Suppressor macrophage treated with lipopolysaccharide for 4 hours (primary cell): ENCODE measurements at places on chromosomes 6 and 20.
A peak's percentile ranks its signal among the peaks of the same experiment; 100 is the strongest.

DNA sequence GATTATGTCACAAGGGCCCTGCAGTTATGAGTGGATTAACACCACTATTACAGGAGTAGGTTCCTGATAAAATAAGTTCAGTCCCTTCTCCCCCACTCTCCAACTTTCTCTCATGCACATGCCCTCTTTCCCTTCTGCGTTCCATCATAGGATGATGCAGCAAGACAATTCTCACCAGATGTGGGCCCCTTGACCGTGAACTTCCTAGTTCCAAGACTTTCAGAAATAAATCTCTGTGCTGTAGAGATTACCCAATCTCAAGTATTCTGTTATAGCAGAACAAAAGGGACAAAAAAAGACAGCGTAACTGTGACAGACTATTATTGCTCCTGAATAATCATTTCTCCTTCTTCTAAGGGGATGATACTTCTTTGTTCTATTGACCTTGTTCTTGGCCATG is 33.8 kb upstream of the TMEM244 start:
- peak; percentile 77 for DNase-seq

- DNase-seq, result no peak
Observed at GRCh38 chr20:21920211-21920610, 214.7 kb downstream of the PAX1 start.

DNA sequence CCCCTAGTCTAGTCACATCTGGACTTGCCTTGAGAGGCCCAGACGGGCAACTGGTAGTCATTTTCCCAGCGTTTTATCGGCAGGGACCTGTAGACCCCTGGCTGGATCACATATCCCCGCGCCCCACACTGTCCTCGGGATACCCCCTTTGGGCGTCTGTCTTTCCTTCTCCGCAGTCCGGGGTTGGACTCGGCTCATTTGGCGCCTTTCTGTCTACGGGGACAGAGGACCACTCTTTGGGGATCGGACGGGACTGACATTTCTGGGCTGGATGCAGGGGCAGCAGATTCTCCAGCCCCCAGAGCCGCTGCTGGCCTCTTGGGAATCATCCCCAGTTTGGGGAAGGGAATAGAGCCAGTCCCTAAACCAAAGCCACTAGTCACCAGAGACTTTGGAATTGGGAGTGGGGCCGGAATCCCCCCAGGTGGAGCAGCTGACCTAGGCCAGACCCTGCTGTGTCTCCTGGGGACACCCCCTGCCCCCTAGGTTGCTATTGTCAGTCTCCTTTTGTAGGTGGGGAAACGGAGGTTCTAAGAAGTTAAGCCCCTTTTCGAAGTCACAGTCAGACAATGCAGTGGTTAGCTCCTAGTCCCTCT is 734 bp downstream of the FAM110A start:
- DNase-seq, result no peak

DNA sequence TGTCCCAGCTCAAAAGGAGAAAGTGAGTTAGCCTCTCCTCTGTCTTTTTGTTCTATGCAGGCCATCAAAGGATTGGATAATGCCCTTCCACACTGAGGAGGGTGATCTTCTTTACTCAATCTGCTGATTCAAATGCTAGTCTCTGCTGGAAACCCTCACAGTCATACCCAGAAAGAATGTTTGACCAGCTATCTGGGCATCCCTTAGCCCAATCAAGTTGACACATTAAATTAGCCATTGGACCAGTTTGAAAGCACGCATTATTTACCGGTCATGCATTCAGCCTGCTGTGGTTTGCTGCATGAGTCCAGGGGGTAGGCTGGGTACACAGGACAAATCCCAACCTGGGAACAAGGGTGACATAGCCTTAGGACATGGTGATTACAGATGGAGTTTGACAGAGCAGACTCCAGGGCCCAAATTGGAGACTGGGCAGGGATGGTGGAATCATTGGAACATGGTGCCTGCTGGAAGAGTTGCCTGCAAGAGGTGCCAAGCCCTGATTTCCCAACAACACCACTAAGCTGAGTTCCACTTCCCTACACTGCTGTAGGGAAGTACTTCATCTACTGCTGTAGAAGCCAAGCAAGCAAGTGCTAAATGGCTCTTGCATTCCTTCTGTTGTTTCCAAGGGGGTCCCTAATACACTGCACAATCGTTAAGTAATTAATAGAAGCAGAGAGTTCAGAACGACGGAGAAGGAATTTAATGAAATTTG is 87.7 kb downstream of the RNF182 start:
- peak; percentile 51 for DNase-seq

- no peak for DNase-seq
Observed at GRCh38 chr6:150521482-150521881, 78.2 kb upstream of the PLEKHG1 start.

DNA sequence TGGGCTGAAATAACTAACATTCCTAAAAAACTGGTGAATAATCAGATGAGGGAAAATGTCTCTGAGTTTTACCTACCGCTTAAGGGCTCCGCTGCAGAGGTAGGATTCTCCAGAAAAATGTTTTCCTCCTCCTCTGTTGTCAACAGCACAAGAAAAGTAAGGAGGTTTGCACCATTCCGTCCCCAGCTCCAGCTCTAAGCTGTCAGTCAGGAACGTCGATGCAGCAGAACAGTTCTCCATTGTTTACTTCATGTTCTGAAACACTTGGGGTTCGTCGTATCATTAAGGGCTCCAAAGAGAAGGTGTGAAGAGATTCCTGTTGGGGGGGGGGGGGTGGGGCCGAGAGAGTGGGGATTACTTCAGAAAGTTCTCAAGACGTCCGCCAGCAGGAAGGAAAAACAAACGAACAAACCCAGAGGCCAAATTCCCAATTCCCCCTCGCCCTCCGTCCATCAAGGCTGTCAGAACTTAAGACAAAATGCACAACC is 734 bp downstream of the MMS22L start:
- peak; percentile 2 for DNase-seq

GRCh38 chr6:23097566-23097965 is 528.2 kb downstream of the HDGFL1 start:
- DNase-seq, result no peak

DNA sequence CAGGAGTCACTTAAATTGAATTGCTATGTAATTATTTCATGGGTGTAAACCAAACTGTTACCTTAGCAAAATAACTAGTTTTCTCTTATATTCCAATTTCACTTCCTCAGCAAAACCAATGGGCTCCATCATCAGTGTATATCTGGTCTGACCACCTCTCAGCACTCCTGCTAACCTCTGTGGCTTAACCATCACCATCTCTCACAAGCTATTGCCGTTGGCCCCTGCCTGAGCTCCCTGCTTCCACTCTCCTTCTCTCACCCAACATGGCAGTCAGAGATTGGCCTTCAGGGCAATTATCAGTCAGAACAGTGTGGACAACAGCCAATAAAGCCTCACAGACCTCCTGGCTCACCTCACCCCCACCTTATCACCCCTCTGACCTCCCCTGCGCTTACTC is 124.0 kb downstream of the CARMIL1 start:
- DNase-seq, result no peak

GRCh38 chr6:107692351-107692750 is 131.8 kb downstream of the SCML4 start:
- DNase-seq, result no peak

GRCh38 chr6:163828038-163828795 is 413.7 kb downstream of the QKI start:
- DNase-seq, result no peak

- DNase-seq, result no peak
Observed at GRCh38 chr6:51456282-51456681, 631.1 kb downstream of the PKHD1 start.

GRCh38 chr6:21633511-21634109 is 40.1 kb downstream of the SOX4 start:
- DNase-seq, result no peak

- no peak for DNase-seq
Observed at GRCh38 chr6:119284861-119285521, 64.6 kb downstream of the MAN1A1 start.

DNA sequence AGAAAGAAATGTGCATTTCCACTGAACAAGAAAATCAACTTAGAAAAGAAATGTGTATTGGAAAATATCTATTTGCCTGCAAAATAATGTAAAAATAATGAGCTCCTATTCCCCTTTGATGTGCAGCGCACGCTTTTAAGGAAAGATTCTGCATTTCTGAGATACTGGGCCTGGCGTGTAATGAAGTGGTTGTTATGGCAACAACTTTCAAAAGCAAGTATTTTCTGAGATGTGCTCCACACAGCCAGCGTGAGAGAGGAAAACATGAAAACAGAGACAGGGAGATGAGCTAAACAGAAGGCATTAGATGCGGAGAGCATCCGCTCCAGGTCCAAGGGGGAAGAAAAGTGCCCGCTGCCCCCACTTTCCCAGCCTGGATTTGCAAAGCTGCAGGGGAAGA is 39.1 kb upstream of the GTSF1L start:
- no peak for DNase-seq

GRCh38 chr6:161921602-161922395 is 647.9 kb upstream of the AGPAT4 start:
- DNase-seq, result peak; percentile 3

DNA sequence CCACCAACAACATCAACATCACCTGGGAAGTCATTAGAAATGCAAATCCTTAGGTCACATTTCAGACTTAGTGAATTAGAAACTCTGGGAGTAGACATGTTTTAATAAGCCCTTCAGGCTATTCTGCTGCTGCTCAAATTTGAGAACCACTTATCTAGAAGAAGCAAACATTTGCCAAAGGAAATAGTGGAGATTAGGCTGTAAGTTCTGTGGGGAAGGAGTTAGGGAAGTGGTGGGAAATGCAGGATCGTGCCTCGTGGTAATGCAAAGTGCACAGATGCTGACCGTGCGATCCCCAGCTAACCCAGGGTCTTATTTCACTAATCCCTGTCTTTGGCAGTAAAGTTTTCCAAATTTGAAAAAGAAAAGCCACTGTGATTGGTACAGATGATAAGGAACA is 328.5 kb downstream of the EPM2A start:
- no peak for DNase-seq

DNA sequence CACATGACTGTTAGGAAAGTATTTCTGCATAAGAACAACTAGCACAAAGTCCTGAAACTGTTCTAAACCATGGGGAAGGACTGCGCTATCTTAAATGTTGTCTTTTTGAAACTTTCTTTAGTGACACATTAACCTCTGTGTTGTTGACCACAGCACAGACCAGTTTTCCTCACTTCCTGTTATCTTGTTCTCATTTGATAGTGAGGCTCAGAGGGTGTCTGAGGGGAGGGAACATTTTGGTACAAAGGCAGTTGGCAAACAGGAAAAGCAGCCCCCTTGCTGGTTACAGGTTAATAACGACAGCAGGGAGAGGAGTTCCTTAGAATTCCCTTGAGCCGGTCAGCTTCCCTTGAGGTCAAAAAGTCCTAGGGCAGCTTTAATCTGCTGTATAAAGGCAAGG is 143.5 kb upstream of the BMP2 start:
- peak; percentile 29 for DNase-seq

GRCh38 chr6:2375443-2375842 is 130.0 kb upstream of the GMDS start:
- DNase-seq, result no peak

DNA sequence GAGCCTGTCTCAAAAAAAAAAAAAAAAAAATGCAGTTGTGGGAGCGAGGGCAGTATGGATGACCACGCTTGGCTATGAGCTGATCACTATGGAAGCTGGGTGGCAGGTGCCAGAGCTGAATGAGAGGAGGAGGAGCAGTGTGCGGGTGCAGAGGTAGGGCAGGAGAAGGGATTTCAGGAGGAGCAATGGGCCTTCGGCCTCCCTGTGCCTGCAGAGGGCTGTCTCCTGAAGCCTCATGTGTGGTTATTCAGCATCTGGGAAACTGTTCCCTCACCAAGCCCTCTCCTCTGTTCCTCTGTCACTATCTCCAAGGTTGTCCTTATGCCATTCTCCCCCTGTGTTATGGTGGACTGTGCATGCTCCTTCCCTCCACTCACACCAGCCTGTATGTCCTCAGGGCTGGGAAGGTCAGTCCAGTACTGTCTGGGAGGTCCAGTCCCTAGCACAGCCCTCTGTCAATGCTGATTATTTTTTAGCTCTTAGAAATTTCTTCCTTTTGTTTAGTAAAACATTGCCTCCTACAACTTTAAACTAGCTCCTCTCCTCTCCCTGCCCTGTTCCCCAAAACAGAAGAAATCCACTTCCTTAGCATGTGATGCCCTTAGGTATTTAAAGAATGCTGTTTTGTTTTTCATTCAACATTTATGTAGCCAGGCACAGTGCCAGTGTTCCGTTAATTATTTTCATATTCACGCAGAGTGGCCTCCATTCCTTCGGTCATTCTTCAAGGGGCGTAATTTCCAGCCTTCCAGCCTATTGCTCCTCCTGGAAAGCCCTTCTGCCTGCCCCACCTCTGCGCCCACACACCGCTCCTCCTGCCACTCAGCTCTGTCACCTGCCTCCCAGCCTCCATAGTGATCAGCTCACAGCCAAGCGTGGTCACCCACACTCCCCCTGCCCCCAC is 48.9 kb downstream of the CNBD2 start:
- DNase-seq, result no peak

- DNase-seq, result no peak
Observed at GRCh38 chr20:3734111-3734843, 1.8 kb downstream of the HSPA12B start.

DNA sequence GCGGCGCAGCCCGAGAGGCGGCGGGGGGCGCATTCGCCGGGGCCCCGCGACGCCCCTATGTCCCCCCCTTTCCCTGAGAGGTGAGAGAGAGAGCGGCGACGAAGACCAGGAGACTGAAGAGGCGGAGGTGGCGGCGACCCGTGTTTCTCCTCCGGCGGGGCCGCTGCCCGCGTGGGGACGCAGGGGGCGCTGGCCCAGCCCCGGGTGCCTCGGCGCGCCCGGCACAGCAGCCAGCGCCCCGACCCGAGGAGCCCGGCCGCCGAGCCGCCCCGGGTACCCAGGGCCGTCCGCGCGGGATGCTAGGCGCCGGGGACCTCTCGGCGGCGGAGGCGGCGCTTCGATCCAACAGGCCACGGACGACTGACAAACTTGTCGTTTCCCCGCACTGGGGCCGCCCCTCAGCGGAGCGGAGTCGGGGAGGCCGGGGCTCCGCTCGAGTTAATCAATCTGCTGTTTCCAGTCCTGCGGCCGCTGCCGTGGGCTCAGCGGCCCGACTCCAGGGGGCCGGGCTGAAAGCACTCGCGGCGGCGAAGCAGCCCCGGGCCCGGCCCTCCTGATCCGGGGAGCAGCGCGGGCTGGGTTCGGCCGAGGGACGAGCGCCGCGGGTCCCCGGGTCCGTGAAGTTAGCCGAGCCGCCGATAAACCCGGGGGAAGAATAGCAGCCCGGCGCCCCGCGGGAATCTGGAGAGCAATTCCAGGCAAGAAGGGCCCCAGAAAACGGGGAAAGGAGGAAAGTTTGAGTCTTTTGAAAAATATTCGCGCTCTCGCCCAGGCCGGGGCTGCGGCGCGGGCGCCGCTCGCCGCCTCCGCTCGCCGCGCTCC is 631 bp downstream of the MDGA1 start:
- DNase-seq, result peak; percentile 36

DNA sequence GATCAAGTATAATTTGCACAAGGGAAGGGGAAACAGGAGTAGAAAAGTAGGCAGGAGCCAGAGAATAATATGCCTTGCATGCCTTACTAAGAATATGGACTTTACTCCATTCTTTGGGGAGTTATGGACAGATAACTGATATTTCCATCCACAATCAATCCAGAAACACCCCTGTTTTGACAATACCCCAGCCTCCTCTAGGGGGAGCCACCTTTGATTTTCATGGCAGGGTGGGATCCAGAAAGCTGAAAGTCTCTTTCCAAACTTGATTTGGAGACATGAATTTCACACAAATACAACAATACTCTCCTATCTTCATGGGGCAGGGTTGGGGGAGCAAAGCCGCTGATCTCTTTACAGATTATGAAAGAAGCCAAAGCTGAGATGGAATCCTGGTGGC is 404.1 kb downstream of the FOXA2 start:
- DNase-seq, result no peak
